ENCODE measurements at places on chromosomes 12 and 14.

GRCh38 chr12:74647256-74647655 is 109.6 kb downstream of the ATXN7L3B start:
- no peak for DNase-seq

- DNase-seq: no peak
Observed at GRCh38 chr12:105322070-105322469, 8.4 kb upstream of the C12orf75 start.

DNA sequence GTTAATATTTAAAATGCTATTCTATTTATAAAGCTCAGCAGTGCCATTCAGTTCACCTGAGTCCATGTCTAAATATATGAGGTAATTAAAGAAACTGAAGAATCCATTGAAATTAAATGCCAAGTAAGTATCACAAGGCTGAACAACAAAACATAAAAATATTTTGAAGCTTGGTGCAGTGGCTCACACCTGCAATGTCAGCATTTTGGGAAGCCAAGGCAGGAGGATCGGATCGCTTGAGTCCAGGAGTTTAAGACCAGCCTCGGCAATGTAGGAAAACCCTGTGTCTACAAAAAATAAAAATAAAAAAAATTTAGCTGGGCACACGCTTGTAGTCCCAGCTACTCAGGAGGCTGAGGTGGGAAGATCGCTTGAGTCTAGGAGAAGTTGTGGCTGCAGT is 101.8 kb downstream of the OSBPL8 start:
- DNase-seq: no peak

DNA sequence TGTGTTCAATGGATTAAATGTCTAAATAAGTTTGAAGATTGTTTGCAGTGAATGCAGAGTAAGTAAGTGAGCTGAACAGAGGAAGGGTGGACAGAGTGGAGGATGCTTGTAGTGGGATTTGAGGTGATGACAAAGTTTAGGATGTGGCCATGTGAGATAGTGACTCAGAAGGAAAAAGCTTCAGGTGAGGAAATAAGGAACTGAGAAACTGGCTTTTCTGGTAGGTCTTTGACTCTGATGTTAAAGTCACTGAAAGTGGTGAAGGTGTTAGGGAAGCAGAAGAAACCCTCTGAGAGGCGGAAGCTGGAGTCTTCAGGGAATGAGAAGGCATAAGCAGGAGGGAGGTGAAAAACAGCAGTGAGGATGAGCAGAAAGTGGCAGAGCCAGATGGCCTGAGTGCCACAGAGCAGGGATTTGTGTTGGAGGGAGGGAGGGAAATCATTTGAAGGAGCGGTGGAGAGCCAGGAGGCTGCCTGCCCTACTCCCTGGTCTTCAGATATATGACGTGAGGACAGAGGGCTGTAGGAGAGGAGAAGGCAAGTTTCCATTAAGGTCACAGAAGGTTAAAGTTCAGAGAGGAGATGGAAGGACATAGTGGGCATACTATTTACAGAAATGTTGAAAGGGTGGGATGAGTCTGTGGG is 24.8 kb downstream of the RGS6 start:
- no peak for DNase-seq

- no peak for DNase-seq
Observed at GRCh38 chr14:73740618-73741326, 26.6 kb upstream of the PNMA1 start.

DNA sequence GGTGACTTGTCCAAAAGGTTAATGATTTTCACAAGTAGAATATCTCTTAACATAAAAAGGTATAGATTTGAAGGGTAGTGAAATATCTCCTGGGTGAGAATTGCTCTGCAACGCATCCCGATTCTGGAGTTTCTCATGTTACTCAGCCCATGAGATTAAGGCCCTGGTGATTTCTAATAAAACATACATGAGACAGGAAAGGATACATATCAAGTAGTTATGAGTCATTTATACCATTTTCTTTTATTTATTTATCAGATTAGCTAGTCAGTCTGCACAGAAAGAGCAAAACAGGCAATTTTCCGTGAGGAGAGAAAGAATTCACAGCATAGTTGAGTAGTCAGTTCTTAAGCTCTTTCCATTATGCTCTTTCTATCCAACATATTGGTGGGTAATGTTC is 535.6 kb upstream of the ATP2B1 start:
- no peak for DNase-seq

- DNase-seq: no peak
Observed at GRCh38 chr12:1852076-1852475, 31.7 kb downstream of the LRTM2 start.

GRCh38 chr12:111216387-111217159 is 152.3 kb downstream of the PHETA1 start:
- no peak for DNase-seq
